ENCODE measurements at places on chromosomes 11 and 22.

DNA sequence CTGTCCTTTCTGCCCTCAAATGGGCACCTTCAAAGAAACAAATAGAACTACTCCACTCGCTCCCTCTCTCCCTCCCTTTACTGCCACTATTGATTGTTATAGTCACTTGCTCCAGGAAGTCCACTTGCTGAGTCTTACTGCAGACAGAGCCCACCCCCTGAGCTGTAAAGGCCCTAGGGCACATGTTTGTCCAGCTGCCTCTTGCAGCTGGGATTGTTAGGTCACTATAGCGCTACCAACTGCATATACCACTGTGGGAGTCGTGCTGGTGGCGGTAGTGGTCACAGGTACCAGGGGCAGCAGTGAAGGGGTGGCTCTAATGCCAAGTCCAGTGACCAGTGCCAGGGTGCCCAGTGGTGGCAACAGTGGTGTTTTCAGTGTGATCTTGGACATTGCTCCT lies 4.4 kb upstream of the SREBF2 start:
- DNase-seq, result no peak

- no peak for DNase-seq
Measured at GRCh38 chr22:48923165-48923865, 904.4 kb downstream of the BRD1 start.

DNA sequence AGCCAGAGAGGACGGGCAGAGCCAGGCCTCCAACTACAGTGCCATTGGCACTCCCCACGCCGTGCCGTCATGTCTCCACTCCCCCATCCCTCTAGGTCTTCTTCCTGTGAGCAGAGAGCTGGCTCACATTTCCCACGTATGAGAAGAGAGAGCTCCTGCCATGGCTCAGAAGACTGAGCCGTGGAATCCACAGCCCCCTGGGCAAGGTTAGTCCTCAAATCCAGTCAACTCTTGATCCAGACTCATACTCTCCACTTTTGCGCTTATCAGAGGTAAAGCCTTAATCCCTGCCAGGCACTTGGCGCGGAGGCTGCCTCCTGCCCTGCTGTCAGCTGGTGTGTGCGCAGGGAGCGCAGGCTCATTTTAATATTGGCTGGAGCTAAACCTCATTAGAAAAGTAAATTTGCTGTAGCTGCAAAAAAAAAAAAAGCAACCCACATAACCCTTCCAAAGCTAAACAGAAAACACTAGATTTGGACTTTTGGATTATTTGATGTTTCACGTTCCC lies 4.7 kb downstream of the B3GAT1 start:
- no peak for DNase-seq

- no peak for DNase-seq
Measured at GRCh38 chr11:120815319-120816100, 208.4 kb upstream of the TBCEL start.

DNA sequence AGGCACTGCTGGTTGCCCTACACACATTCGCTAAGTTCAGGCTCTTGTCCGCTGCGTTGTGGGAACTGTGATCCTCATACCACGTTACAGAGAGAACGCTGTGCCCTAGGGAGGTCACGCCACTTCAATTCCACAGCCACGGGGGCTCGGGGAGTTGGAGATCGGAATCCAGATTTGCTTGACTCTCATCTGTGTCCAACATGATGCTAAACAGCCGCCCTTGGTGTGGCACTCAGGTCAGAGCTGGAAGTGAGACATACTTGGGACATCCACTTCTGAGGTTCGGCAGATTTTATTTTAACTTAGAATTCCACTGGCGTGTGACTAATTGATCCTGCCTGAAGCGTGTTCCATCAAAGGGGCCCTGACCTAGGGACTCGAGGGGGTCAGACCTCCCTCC lies 41.7 kb downstream of the RIBC2 start:
- DNase-seq, result no peak

DNA sequence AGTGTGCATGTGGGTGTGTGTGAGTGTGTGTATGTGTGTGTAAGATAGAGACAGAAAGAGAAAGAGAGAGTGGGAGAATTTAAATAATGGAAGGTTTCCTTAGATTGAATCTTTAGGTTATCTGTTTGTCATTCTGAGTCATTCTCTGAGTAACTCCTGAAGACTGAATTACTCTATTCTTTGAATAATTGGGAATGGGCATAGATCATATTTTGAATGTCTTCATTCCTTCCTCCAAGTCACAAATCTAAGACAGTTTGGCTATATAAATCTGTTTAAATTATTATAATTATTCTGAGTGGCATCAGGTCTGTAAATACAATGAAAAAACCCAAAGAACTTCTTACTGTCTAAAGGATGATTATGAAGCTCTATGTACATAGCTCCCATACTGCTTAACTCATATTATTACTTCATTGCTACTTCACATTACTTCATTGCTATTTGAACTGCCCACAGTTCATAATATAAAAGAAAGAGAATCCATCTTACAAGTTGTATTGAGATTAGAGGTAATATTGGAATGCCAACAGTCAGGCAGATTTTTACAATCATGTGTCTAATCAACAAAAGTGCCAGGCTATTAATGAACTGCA lies 346.6 kb upstream of the CCDC179 start:
- no peak for DNase-seq

DNA sequence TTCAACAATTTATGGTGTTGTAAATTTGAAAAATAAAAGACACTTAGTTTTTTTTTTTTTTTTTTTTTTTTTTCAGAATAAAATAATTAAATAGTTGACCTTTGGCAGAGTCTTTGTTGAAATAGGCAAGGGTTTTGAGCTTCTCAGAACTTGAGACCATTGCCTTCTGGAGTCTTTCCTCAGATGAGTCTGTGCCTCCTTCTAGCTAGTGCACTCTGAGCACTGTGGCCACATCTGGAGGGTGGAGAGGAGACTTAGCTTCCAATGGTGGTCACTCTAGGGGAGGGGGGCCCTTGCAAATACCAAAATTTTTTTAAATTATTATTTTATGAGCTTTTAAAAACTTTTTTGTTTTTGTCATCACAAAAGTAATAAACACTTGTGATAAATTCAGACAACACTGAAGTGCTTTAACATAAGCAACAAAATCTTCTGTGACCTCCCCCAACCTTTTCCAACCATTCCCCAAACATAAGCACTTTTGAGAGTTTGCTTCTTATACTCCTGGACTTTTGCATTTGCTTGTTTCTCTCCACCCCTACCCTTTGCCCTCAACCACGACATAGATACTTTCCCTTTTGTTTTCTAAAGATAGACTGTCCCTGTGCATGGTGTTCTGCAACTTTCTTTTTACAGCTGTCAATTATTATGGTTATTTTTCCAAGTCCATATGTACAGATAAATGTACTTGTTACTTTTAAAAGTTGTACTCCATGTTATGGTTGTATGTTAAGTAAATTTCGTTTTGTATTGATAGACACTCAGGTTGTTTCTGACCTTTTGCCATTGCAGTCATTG lies 41.1 kb downstream of the BMAL1 start:
- no peak for DNase-seq

GRCh38 chr11:8318536-8318935 lies 54.9 kb upstream of the LMO1 start:
- no peak for DNase-seq

- DNase-seq, result no peak
Measured at GRCh38 chr11:285021-285893, 3.7 kb upstream of the PGGHG start.

GRCh38 chr11:77472991-77473800 lies 698 bp downstream of the PAK1 start:
- peak; percentile 29 for DNase-seq
